ENCODE measurements at places on chromosomes 2 and 18.

- DNase-seq = no peak
These were observed 8.9 kb downstream of the CCL20 start for GRCh38 chr2:227822416-227823003.

DNA sequence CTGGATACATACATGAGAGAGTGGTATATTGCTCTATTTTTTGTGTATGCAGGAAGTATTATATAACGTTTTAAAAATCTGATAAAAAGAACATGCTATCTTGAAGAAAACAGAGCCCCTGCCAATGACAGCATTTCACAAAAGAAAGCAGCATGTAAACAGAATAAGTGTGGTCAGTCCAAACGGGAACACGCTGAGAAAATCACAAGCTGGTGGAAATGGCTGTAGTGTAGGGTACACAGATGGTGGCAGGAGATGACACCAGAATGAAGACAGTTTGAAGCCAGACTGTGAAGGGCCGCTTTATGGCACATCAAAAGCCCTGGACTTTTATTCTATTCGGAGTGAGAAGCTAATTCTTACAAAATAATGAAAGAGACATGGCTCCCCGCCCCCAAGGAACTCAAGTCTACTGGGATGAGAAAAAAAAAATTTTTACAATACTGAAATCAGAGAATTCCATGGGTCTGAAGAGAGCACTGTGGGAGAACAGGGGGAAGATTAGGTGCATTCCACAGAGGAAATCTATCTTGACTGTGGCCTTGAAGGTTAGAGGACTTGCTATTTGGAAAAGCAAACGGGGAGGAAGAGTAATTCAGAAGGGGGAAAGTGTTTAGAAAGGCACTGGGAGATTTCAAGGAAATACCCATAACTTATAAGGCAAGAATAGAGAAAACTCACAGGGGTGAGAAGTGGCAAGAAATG lies 217.7 kb upstream of the SMAD7 start:
- DNase-seq = no peak

DNA sequence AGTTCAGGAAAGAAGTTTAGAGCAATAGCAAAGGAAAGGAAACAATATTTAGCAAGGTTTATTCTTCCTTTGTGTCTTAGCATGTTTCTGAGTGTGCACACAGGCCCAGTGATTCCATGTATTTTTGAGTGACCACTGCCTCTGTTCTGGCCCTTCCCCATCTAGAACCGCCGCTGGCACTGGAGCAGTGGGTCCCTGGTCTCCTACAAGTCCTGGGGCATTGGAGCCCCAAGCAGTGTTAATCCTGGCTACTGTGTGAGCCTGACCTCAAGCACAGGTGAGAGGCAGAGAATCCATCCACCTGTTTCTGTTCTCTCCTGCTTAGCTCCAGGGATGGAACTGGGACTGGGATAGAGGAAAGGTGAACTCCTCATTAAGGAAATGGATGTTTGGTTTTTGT lies 2.4 kb downstream of the REG1A start:
- no peak for DNase-seq

GRCh38 chr2:72780477-72780876 lies 45.4 kb downstream of the EXOC6B start:
- no peak for DNase-seq

GRCh38 chr2:62222674-62223073 lies 26.8 kb downstream of the B3GNT2 start:
- no peak for DNase-seq

DNA sequence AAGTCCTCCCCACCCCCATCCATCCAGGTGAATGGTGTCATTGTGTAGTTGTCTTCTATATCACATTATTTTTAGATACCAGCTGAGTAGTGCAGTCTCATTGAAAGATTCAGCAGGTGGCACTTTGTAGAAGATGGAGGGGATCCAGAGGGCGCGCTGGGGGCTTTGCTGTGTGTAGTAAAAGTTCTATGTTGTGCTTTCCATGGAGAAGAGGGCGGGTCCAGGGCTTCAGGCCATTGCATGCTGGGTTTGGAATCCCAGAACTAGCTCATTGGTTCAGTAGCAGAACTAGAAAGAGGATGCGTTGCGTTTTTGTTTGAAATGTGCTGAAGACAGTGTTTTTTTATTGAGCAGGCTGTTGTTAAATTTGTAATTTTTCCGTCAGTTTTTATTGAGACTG lies 120.0 kb downstream of the MAP4K4 start:
- DNase-seq = peak; percentile 49

GRCh38 chr2:232723027-232723426 lies 25.9 kb downstream of the GIGYF2 start:
- no peak for DNase-seq

DNA sequence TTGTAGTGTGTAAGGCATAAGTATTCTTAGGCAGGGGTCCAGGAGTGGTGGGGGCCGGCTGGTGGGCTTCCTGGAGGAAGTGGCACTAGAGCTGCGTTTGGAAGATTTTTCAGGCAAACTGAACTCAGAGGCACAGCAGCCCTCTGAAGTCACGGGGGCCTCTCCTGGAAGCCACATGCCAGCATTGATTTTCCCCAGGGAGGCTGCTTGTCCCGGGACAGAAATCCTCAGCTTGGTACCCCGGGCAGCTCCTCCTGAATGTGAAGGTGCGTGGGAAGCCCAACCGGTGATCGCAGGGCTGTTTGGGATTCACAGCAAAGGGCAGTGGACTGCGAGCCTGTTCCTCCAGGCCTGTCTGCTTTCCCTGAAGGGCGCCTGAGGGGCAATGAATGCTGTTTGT lies 1.6 kb upstream of the PDIA6 start:
- peak; percentile 70 for DNase-seq

- no peak for DNase-seq
These were observed 86.1 kb downstream of the MSH2 start for GRCh38 chr2:47488870-47489584.

- peak; percentile 31 for DNase-seq
These were observed 571.9 kb downstream of the METTL4 start for GRCh38 chr18:1999387-1999786.

DNA sequence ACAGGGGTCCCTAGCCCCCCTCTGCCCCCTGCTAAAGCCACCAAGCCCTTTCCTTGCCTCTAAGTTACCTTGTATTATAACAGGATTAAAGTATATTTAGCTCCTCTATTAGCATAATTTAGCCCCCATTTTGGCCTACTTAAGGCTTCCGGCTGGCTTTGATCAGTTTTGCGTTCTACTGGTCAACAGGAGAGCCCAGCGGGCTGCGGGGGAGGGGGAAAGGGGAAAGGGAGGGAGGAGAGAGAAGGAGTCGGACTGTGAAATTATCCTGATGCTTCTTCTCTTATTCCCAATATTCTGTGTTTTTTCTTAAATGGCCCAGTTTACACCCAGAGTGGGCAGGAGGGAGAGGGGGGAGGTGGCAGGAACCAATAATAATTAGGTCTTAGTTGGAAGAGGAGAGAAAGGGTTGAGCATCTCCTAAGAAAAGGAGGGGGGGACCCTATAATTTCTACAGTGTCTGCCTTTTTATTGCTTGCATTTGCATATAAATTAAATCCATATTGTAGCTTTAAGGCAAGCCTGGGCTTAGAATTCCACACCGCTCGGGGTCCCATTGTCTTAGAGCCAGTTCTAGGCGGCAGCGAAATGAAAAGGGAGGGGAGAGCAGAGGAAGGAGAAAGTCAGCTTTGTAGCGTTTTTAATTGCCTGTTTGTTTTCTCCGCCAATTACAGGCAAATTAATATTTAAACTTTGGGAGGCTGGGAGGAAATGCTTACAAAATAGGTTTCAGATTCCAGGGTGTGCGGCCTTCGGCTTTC lies 39.6 kb downstream of the EN1 start:
- peak; percentile 15 for DNase-seq

- no peak for DNase-seq
These were observed 226.9 kb upstream of the GYPC start for GRCh38 chr2:126429103-126429502.

- no peak for DNase-seq
These were observed 418.0 kb downstream of the LRATD1 start for GRCh38 chr2:15050483-15050882.

DNA sequence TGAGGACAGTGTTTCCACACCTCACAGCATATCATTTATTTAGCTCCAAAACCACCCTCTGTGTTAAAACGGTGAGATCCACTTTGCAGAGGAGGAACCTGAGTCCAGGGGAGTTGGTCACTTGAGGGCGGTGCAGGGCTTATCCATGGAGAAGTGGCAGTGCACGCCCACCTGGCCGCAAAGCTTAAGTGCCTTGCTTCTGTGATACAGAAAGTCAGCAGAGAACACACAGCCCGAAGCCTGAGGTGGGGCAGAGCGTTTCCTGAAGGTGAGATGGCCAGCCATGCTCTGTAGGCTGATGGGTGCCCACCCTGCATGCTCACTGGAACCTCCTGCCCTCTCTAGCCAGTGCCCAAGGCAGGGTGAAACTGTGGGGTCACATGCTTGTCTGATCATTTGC lies 87.3 kb downstream of the SH3RF3 start:
- DNase-seq = no peak

DNA sequence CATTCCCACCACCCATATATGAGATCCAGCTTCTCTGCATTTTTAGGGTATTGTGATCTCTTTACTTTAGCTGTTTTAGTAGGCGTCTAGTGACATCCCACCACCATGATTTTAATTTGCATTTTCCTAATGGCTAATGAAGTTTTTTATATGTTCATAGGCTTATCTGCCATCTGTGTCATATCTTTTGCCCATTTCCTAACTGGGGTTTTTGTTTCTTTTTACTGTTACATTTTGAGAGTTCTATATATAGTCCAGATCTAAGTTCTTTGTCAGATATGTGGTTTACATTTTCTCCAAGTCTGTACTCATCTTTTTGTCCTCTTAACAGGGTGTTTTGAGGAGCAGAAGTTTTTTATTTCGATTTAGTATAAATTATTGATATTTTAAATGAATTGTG lies 39.6 kb downstream of the PTPN2 start:
- no peak for DNase-seq

DNA sequence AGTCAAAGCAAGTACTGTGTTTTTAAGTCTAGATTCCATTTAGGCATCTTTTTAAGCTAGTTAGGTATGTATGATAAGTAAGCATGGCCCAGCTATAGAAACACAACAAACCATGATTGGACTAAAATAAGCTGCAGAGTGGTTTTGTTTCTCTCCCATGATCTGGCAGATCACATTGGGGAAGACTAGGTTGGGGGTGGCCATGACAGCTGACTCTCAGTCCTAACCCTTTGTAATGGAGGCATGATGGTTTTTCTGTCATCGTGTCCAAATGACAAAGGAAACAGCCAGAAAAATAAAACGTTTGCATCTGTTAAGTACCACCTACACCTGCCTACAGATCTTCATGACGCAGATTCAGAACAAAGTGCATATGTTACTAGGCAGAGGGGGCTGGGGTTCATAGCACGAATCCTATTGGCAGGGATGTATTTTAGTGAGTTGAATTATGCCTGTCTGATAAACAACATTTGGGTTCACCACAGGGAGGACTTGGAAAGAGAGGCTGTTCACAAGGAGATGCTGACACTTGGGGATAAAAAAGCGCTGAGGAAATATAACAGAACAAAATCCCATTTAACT lies 33.8 kb upstream of the GALNT5 start:
- DNase-seq = no peak

DNA sequence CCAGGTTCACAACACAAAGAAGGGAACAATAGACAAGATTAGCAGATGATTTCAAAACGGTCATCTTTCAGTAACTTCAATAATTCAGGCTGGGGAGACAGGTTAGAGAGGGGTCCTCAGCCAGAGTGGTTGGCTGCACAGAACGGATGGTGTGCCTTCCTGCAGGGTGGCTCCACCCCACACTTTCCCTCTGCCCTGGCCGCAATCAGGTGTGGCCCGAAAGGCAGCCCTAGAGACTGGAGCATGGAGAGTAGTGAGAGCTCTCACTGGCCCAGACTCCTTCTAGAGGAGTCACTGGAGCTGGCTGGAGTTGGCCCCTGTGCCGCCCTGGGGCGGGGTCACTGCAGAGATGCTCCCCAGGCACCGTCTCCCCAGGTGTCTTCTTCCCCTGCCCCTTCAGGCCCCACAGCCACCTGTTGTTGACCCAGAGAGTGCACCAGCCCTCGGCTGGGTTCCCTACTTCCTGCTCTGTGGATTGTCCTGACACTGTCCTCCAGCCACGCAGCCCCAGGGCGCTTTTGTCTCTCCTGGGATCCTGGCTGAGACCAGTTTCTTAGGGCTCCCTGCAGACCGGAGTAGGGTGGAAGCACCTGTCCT lies 126.8 kb downstream of the PXDN start:
- peak; percentile 75 for DNase-seq

- no peak for DNase-seq
These were observed 43.0 kb upstream of the BCL11A start for GRCh38 chr2:60596411-60596810.

- no peak for DNase-seq
These were observed 553.3 kb upstream of the TNP1 start for GRCh38 chr2:217413193-217413592.

- DNase-seq = no peak
These were observed 19.3 kb downstream of the NCK2 start for GRCh38 chr2:105764059-105764458.

- no peak for DNase-seq
These were observed 14.9 kb upstream of the FAP start for GRCh38 chr2:162258169-162258568.

DNA sequence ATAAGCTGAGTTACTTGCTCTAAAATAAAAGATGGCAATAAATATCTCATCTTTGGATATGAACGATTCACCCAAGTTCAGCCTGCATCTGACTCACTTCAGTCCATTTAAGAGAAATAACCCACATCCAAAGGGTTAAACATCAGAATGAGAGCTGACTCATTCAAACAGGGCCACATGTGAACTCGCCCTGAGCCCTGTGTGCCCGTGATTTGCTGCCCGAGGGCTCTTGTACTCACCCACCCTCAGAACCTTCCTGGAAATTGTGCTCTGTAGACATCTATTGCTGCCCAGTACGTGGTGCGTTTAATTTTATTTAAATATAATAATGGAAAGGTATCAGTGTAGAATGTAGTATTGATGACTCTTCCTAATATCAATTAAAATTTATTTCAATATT lies 66.9 kb upstream of the RBM44 start:
- peak; percentile 54 for DNase-seq

- DNase-seq = no peak
These were observed 41.3 kb downstream of the PSMG2 start for GRCh38 chr18:12744103-12744502.

GRCh38 chr2:24015562-24016375 lies 5.9 kb downstream of the MFSD2B start:
- peak; percentile 46 for DNase-seq

DNA sequence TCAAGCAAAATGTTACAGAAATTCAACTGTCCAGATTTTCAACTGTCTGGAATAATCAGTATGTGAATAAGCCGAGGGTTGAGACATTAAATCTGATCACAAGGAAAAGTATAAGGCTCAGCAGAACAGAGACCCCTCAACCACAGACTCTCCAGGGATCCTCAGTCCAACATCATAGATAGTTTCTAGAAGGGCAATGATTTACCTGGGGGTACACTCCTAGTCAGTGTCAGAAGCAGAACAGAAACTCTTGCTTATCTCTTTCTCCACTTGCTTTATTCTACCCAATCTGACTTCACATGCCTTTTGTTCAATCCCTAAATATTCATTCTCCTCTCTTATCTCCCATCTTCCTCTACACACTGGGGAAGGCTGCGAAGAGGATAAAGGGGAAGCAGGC lies 36.4 kb downstream of the ICOS start:
- DNase-seq = no peak

Measured in ELF-1 (cell line).